ENCODE measurements at places on chromosomes 16 and 17.

GRCh38 chr17:13480877-13481276 lies 120.9 kb downstream of the HS3ST3A1 start:
- DNase-seq = no peak

GRCh38 chr17:80382956-80383355 lies 32.0 kb upstream of the ENDOV start:
- DNase-seq = no peak

GRCh38 chr17:1724869-1725641 lies 551 bp downstream of the WDR81 start:
- DNase-seq = peak; percentile 57

DNA sequence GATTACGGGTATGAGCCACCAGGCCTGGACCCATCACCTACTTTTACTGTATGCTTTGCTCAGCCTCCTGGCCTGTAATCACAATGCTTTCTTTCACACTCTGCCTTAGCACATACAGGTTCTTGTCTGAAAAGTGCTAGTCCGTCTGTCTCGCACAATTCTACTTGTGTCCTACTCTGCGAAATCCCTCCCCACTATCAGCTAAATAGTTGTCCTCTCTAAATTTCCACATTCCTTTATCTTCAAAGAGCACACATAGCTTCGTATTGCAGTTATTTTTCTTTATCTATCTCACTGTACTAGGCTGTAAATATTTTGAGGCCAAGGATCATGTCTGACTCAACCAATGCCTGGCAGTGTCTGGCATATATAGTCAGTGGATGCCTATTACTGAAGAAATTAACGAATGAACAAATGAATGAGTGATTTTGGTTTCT lies 38.5 kb upstream of the ETV4 start:
- no peak for DNase-seq

DNA sequence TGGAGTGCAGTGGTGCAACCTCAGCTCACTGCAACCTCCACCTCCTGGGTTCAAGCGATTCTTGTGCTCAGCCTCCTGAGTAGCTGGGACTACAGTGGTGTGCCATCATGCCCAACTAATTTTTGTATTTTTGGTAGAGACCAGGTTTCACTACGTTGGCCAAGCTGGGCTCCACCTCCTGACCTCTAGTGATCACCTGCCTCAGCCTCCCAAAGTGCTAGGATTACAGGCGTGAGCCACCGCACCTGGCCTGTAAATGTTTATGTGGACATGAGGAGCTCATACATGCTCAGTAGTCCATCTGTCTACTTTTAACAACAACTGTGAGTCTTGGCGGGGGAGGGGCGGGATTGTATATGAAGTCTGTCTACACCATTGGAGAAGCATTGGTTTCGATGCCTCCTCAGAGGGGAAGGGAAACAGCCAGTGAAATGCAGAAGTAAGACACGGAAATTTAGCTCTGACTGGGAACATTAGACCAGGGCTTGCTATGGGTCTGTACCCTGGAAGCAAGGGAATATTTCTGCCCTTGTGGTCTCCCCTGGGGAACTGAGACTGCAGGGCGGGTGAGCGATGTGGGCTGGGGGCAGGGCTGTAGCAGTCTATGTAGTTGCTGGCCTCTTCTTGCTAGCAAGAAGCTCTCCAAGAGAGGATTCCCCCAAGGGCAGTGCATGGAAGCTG lies 9.3 kb downstream of the NUBP1 start:
- DNase-seq = no peak

DNA sequence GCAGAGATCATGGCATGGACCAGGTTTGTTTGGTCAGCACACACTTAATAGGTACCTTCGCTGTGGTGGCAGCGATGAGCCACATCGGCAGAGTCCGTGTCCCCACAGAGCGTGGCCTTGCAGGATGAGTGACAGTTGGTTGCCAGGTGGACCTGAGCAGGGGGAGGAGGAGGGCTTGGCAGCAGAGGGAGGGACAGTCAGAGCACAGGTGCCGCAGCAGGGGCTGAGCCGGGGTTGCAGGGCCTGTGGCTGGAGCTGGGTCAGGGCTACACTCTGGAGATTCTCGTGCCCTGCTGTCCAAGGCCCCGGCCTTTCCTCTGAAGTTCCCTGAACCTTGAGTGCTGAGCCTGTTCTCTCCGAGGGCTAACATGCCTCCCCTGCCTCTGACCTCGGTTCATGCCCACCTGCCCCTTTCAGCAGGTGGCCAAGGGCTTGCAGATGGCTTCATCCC lies 24.8 kb downstream of the POLR3E start:
- DNase-seq = no peak

DNA sequence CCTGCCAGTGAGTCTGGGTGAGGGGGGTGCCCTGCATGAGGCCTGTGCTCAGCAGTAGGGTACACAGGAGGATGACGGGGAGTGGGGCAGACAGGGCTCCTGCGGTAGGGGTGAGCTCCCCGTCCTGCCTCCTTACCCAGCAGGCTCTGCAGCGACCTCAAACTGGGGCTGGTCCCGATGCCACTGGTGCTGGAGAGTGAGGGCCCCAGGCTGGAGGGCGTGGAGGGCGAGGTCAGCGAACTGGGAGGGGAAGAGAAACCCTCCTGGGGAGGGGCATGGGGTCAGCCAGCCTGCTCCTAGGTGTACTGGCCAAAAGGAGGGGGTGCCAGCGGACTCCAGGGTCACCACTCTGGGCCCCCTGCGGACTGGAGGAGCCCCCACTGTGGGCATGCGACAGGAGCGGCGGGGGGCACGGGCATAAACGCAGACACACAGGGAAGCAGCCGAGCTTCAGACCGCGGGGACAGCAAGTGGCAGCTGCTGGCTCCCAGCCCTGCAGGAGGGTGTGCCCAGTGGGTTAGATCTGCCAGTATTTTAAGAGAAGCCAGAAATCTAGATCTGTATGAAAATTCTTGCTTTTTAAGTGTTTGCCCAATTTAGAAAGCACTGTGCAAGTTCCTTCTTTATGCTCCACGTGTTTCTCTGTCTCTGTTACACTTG lies 9.0 kb upstream of the VASN start:
- no peak for DNase-seq

- DNase-seq = no peak
Measured at GRCh38 chr17:4771519-4772234, at the start of gene TM4SF5. Gene TM4SF5, plus strand, starts transcription at chr17:4771886. Its CDS starts 37 bp downstream, at chr17:4771923.

- no peak for DNase-seq
Measured at GRCh38 chr16:86578061-86578599, at the start of gene FOXL1. Gene FOXL1, plus strand, starts transcription at chr16:86578549. Its CDS starts 175 bp downstream, at chr16:86578724.

- no peak for DNase-seq
Measured at GRCh38 chr17:6536566-6537065, 19.7 kb downstream of the PITPNM3 start.

GRCh38 chr17:57662644-57663308 lies 82.3 kb downstream of the CCDC182 start:
- peak; percentile 94 for DNase-seq

GRCh38 chr16:67183-67791 lies 5.1 kb downstream of the RHBDF1 start:
- no peak for DNase-seq

DNA sequence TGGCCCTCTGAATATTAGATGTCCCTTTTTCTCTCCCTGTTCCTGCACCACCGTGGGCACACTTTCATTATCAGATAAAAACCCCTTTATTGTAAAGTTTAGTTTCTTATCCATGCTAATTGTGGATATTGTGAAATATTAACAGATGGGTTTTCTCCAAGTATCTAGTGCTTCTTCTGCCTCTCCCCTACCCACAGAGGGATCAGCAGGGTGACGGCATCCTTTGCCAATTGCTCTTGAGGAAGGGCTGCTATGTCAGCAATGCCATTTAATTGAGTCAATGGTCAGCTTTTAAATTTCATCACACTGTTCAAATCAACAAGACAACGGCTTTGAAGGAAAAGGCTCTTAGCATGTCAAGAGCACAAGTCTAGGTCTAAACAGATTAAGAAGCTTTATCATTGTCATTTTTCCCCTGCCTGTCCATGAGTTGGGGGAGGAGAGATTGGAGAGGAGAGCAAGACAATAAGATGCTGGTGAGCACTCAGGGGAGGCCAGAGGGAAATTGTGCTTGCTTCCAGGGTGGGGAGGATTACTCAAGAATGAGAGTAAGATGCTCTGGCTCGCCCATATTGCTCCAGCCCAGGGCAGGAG lies 443.0 kb upstream of the CCL2 start:
- no peak for DNase-seq

- DNase-seq = no peak
Measured at GRCh38 chr17:81050645-81051625, 16.0 kb downstream of the BAIAP2 start.

- DNase-seq = no peak
Measured at GRCh38 chr17:28118362-28118761, 75.9 kb downstream of the NLK start.

DNA sequence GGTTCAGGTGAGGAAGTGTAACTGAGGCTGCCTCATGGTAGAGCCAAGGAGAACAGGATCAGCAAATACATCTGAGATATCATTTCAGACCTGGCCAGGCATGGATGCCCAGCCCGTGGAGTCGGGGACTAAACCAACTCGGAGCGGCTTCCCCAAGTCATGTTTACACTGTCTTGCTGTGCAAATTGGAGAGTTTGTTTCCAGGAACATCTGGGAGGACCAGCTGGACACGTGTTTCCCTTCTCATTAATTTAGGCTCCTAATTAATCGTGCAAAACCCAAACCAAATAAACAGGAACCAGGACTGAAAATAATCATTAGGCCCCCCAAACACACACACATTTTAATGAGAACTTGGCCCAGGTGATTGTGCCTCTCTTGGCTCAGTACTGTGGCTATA lies 70.9 kb upstream of the SALL1 start:
- DNase-seq = no peak

DNA sequence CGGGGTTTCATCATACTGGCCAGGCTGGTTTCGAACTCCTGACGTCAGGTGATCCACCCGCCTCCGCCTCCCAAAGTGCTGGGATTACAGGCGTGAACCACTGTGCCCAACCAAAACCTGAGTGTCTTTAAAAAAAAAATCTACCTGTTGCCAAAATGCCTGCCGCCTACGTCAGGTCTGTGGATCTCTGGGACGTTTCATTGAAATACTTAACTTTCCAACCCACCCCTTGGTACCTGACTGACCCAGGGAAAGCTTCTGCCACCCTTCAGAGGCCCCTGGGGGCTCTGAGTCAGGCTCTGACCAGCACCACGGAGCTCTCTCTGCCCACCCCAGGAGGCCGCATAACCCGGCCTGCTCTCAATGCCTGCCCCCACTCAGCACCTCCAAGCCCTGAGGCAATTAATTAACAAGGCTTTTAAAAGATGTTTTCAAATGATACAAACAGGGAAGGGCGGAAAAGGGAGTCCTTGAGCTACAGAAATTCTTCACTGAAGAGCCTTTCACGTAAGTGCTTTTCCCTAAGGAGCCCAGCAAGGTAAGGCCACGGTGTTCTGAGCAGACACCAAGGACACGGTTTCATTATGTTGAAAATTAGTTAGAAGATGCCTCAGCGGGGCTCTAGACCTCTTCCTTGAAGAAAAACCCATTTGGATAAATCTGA lies 29.3 kb upstream of the GSG1L start:
- DNase-seq = no peak

- DNase-seq = peak; percentile 93
Measured at GRCh38 chr16:4936991-4937781, at the start of gene PPL. Gene PPL, minus strand, starts transcription at chr16:4937148. Its CDS starts 103 bp downstream, at chr16:4937045.

DNA sequence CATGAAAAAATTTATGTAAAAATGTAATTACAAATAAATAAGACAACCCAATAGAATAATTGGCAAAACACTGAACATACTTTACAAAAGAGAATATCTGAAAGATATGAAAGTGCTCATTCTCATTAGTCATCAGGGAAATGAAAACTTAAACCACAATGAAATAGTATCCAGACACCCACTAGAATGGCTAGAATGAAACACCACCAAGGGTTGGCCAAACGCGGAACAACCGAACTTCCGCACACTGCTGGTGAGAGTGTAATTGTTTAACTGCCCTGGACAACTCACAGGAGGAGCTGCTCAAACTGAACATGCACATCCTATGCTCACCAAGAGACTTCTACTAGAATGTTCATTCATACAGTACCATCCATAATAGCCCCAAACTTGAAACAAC lies 5.8 kb upstream of the ZDHHC7 start:
- no peak for DNase-seq

- DNase-seq = no peak
Measured at GRCh38 chr16:57668630-57669475, 747 bp downstream of the ADGRG3 start.

DNA sequence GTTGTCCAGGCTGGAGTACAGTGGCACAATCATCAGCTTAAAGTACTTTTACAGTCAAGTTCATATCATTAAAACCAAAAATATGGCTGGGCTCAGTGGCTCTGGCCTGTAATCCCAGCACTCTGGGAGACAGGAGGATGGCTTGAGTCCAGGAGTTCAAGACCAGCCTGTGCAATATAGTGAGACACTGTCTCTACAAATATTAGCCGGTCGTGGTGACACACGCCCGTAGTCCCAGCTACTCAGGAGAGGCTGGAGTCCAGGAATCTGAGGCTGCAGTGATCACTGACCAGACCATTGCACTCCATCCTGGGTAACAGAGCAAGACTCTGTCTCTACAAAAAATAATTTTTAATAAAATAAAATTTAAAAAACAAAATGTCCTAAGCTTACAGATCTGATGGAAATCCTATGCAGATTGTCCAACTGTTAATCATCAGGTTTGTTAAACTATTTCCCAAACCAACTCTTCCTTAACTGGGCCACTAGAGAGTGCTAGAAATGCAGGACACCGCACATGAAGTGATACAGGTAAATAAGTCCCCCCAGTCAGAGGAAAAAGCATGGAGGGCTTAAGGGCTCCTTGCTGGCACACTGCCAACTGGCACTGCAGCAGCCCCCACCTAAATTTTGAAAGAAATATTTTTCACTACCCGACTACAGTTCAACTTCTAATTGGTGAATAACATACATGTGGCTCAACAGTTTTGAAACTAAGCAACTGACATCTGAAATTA lies 2.8 kb downstream of the USP22 start:
- DNase-seq = no peak

DNA sequence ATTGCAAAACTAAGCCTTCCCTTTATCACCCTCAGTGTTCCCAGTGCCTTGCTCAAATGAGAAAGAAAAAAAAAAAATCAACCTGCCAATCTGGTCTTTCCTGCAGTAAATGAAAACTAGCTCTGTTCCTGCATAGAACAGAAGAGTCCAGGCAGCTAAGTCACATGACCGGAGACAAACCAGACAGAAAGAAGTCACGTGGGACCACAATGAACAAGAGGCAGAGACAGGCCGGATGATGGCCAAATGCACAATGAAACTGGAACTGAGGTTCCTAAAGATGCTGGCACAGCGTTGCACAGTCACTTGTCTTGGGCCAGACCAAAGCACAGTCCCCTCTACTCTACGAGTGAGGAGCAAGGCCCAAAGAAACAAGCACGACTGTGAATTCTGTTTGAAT lies 172.5 kb downstream of the GRIN2A start:
- DNase-seq = no peak

- no peak for DNase-seq
Measured at GRCh38 chr17:74453665-74454196, 12.7 kb upstream of the CD300A start.
